Suppressor macrophage (primary cell): ENCODE measurements at places on chromosomes 4 and X.

GRCh38 chr4:82652062-82652461 is 90.3 kb upstream of the TMEM150C start:
- peak; percentile 50 for DNase-seq

DNA sequence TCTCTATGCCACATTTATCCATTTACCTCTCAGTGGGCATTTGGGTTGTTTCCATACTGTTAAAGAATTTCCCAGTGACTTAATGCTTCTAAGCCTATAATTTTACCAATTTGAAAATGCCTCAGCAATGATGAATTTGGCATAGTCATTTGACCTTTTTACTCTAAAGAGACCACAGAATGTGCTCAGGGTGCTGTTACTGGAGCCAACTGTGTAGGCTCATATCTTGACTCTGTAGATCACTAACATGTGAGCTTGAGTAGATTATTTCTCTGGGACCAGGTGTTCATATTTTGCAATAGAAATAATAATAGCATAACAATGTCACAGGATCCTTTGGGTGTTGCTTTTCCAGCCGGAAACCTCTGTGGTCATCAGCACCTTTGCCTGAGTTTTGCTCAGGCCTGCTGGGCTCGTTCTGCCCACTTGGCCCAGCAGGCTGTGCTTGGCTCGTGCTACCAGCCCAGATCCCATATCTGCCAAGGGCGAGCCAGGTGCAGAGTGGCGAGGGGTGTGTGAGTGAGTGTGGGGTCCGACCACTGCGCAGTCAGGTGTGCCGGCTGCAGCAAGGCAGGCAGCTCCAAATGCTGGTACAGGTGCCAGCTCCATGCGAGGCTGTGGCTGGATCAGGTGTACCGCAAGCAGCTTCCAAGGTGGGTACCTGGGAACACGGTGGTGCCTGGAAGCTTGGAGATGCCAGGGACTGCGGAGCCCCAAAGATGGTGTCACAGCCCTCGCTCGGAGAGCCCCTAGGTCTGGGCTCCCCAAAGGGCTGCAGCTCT is 70.6 kb upstream of the ANK2 start:
- no peak for DNase-seq

DNA sequence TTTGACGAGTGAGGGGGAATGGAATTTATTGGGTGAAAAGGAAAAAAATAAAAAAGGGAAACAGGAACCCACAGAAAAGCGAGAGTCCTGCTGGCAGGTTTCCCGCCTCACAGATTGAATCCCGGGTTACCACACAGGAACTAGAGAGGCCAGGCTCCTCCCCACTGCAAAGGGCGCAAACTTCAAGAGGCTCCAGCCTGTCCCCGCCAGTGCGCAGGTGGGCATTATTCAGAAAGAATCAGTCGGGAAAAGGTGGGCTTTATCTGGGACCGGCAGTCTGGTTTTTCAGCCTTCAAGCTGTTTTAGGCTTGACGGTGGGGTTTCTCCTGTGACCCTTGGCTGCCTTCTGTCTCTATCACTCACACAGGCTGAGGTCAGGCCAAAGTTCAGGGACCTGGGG is 1496.8 kb downstream of the RPA4 start:
- DNase-seq, result no peak

- DNase-seq, result no peak
Measured at GRCh38 chr4:56086561-56086960, 137.8 kb downstream of the CEP135 start.

DNA sequence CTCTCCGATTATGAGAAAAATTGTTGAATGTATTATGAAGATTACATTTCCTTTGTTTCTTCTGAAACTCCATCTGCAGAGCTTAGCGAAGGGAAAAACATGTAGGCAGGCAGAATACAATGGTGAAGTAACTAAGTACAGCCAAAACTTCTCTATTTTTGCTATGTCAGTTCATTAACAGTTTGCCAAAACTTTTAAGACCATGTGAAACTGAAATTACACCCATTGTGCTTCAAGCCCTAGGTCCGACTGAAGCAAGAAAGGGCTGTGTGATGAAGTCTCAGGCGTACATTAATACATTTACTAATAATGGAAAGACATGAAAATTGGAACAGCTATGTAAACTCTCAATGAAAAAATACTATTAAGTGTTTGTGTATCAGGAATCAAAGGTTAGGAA is 398.0 kb downstream of the MAPK10 start:
- no peak for DNase-seq

DNA sequence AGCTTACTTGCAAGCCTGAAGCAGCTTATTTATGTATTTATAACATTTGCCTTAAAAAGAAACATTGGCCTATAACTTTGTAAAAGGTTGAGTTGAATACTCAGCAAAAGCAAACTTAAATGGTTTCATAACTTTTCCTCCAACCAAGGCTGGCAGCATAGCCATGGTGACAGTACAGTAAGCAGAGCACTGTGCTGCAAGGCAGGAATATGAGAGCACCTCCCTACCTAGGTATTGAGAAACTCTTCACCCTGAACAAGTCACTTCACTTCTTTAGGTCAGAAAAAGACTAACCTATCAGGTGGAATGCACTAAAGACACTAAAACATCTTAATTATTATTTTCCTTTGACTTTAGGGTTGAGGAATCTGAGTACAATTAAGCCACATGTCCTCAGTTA is 63.9 kb upstream of the GYPA start:
- no peak for DNase-seq

DNA sequence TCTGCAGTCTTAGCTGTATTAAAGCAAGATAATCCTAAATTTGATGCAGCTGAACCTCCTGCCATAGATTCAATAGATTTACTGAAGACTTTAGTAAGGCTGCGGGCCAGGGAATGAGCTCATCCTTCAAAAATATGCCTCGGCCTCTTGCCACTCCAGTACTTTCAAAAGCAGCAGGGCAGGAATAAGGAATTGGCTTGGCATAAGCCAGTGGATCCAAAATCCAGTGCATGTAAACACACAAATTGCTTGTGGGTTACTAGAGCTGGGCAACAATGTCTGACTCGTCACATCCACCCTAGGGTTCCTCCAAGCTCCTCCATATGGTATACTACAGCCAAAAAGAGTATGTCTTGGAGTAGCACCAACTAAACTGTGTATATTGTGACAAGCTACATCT is 165.0 kb downstream of the AMELX start:
- no peak for DNase-seq

GRCh38 chr4:139834981-139835391 is 169.4 kb downstream of the MGST2 start:
- no peak for DNase-seq

- DNase-seq, result no peak
Measured at GRCh38 chr4:159396151-159396550, 293.3 kb downstream of the RAPGEF2 start.

GRCh38 chrX:136812286-136812685 is 31.6 kb upstream of the ARHGEF6 start:
- DNase-seq, result no peak

DNA sequence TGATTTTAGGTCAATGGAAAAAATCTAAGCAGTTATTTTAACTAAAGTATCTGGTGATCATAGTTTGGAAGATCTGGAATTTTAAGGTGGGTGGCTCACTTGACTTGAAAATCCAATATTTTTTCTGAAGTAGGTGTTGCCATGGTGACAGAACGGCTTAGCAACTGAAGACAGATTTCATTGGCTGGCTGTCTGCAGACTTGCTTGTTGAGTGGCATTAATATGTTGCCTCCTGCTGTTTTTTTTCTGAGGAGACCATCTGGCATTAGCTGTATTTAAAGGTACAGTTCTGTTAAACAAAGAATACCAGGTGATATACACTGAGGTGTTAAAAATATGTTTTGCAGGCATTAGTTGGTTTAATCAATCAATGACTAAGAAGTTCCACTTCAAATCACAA is 19.8 kb downstream of the CPE start:
- peak; percentile 3 for DNase-seq

DNA sequence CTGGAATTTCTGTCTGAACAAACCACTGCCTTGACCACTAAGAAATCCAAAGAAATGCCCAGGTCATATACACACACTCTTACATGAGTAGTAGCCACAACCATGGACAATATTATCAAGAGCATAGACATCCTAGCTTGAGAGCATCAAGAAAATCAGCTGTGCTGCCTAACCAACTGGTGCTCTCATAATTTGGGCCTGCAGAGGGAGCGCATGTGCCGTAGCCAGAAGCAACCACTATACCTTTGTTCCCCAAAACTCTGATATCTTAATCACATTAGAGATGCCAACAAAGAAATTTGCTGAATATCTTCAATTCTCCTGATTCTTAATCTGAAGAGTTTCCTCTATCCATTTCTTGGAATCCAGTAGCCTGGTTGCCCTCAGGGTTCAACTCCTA is 163.6 kb downstream of the ZNF674 start:
- DNase-seq, result peak; percentile 66

- DNase-seq, result peak; percentile 40
Measured at GRCh38 chrX:72297953-72298730, 7.6 kb downstream of the CITED1 start.

DNA sequence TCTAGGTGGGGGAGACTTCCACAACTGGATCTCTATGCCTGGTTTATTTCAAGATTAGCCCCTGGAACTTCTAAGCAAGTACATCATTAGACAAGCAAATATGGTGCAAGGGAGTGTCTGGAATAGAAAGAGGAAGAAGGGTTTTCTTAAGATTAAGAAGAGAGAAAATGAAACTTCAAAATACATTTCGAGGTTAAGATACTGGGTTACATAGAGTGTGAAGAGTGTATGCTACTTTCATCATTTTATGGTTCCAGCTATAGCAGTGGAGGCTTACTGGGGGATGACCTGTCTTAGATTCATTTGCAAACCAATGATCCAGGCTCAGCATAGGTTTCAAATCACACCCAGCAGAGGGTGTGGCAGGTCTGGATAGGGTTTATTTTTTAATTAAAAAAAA is 144.4 kb upstream of the GATB start:
- peak; percentile 39 for DNase-seq

- DNase-seq, result peak; percentile 41
Measured at GRCh38 chr4:155769090-155769489, 10.3 kb downstream of the GUCY1B1 start.

DNA sequence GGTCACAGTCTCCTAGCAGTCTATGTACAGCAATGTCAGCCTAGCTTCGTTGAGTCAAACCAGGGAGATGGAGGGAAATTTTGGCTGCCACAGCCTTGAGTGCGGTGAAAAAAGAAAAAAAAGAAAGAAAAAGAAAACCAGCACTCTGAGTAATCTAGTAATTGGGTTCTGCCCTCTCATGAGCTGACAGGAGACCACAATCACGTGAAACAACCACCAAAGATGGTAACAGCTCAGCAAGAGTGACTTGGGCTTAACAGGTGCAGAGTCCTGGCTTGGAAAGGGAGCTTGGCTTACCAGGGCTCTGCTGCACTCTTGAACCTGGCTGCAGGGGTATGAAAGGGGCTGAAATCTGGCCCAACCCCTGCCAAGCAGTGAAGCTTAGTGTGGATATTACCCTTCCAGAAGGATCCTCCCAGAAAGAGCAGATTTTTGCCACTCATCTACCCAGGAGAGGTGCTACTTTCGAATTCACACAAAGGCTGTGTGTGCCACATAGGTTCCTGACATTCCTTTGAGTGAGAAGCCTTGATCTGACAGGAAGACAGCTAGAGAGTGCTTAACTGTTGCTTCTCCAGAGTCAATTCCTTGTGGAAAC is 350.3 kb downstream of the PTTG2 start:
- no peak for DNase-seq

- DNase-seq, result no peak
Measured at GRCh38 chr4:150875367-150875766, 139.7 kb downstream of the LRBA start.

DNA sequence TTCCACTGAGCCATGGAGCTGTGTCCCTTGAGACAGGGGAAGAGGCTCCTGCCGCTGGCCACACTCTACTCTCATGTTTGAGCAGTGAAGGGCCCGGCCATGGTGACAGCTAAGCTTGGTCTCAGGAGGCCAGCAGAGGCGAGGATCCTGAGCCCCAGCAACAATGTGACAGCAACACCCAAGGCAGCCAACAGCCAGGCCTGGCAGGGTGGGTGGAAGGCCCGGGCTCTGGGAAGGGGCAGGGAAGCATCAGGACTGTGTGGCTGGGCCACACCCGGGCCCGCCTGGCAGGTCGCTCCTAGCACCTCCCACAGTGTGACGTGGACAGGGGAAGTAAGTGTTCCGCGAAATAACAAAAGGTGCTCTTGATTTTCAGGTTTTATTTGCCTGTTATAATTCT is 24.8 kb downstream of the L1CAM start:
- no peak for DNase-seq

GRCh38 chrX:1788300-1788911 is 173.5 kb downstream of the ASMT start:
- DNase-seq, result no peak

DNA sequence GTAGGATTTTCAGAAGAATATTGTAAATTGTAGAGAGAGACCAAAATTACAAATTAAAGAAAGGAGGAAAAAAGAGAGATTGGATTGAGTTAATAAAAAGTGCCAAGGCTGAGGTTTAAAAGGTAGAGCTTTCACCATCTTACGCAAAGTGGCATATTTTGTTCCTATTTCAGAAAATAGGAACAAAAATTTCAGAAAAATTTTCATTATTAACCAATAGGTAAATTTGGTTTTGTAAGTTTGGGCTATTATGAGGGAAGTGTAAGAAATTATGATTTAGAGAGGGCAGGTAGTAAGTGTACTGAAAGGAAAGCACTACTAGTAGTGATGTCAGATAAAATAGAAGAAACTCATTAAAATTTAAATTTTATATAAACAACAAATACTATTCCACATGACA is 479.7 kb downstream of the ACTRT1 start:
- DNase-seq, result no peak

DNA sequence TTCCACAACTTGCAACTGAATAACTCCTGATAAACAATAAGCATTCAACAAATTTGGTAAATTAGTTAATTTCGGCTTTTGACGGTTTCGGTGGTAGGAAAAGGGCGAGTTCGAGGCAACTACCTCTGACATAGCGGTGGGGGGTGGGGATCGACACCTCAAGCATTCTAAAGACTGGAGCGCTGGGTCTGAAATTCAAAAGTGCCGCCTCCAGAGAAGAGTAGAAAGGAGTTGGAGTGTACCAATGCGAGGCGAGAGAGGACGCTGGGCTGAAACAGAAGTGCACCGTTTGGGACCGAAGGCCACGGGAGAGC is 725 bp downstream of the SMC1A start:
- no peak for DNase-seq

DNA sequence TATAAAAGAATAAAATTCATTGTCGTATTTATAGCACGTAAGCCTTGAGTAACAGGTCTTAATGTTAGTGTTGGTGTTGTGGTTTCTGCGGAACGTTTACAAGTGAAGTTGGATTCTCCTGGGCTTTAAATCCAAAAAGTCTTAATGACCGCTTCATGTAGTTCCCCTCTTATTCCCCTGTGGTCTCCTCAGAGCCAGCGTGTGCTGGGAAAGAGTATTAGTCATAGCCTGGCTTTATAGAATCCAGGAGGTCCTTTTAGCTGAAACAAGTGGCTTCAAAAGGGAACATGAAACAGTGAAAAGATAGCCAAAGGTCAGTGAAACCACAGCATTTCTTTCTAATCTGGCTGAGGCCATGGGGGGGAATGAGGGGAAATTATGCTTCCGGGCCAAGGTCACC is 79.1 kb downstream of the CLCN4 start:
- DNase-seq, result no peak
